Thymus (tissue), 14 donors: ENCODE measurements at places on chromosomes 11 and 22. TPM values are rescaled to one million over a fixed set of nuclear protein-coding genes. Genes with fewer than 3 reads are reported as not detected.
A peak's percentile ranks its signal among the peaks of the same experiment; 100 is the strongest.

Gene MUC5B
- under 0.01 TPM for total RNA-seq

DNA sequence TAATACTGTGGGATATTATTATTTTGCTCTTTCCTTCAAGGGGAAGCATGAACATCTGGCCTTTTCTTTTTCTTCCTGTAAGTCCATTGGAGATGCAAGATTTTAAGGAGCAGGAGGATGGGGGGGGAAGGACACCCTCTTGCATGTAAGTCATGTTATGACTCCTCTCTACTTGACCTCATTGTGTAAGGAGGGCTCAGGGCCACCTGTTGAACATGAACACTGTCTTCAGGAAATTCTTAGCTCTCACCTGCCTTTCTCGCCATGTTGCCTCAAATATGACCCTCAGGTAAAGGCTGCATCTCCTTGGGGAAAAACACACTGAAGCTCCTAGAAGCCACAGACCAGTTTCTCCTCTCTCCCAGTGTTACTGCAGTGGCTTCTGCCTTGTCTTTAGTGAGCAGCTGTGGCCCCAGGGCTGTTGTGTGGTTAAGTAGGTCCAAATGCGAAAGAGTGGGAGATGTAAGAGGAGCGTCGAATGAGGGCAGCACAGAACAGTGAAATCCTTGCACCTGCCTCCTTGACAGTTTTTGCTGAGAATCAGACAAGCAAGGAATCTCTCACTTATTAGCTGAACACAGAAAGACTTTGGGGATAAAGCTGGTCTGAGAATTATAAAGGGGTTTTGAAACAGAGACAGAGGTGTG lies 1.3 kb upstream of the RAG1 start:
- H3K36me3 ChIP-seq = no peaks in the 10 kb centered on the region
- peaks cover 3% of the 10 kb centered on the region for H3K27me3 ChIP-seq
- H3K4me3 ChIP-seq = peak overlapping the region; percentile 85

Gene CTTN
- total RNA-seq = 31.4 TPM

DNA sequence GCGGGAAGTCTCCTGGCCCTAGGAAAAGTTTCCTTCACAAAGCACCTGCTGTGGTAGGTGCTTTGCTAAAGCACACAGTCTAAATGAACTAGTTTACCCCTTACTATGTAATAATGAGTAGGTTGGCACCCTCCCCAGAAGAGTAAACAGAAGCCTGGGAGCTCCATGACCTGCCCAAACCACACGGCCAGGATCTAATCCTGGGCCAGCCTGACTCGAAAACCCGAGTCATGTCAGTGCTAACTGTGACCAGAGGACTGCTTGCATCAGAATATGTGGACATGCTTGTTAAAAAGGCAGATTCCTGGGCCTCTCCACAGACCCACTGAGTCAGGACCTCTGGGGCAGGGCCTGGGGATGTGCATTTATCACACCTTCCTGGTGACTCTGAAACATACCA lies 67.7 kb downstream of the PANX1 start:
- no peaks in the 10 kb centered on the region for H3K36me3 ChIP-seq
- no peaks in the 10 kb centered on the region for H3K4me1 ChIP-seq
- H3K4me3 ChIP-seq = no peak overlapping the region

DNA sequence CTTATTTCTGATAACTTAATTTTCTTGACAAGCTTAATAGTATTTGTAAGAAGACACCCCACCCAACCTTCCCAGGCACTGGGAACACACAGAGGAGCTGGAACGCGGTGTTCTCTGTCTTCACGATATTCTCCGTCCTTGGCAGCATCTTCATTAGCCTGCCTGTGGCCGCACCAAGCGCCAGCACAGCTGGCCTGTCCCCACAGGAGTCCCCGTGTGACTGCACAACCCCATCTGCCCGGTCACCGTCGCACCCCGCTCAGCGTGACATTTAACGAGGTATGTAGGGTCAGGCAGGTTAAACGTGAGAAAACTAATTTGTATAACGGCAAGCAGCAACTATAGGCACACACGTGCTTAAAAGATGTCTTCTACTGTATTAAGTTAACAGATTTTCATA lies 293.3 kb downstream of the BRD1 start:
- H3K36me3 ChIP-seq = no peaks in the 10 kb centered on the region
- no peak overlapping the region for H3K4me3 ChIP-seq
- H3K27ac ChIP-seq = no peak overlapping the region
- H3K4me1 ChIP-seq = no peaks in the 10 kb centered on the region
- DNase-seq = no peak

GRCh38 chr11:86664930-86665329 lies 7.5 kb downstream of the ME3 start:
- H3K4me3 ChIP-seq = no peak overlapping the region
- no peak overlapping the region for H3K27ac ChIP-seq
- no peaks in the 10 kb centered on the region for H3K27me3 ChIP-seq
- no peak for DNase-seq

Gene C11orf42
- not detected for total RNA-seq
